Activated CD4-positive, alpha-beta T cell treated with anti-CD3 and anti-CD28 coated beads, Interleukin-2, amount 50 U/mL, for 48 hours (primary cell): ENCODE measurements at places on chromosomes 4 and X.

GRCh38 chrX:44507292-44507691, 35.4 kb downstream of the FUNDC1 start:
- peak; percentile 25 for DNase-seq

DNA sequence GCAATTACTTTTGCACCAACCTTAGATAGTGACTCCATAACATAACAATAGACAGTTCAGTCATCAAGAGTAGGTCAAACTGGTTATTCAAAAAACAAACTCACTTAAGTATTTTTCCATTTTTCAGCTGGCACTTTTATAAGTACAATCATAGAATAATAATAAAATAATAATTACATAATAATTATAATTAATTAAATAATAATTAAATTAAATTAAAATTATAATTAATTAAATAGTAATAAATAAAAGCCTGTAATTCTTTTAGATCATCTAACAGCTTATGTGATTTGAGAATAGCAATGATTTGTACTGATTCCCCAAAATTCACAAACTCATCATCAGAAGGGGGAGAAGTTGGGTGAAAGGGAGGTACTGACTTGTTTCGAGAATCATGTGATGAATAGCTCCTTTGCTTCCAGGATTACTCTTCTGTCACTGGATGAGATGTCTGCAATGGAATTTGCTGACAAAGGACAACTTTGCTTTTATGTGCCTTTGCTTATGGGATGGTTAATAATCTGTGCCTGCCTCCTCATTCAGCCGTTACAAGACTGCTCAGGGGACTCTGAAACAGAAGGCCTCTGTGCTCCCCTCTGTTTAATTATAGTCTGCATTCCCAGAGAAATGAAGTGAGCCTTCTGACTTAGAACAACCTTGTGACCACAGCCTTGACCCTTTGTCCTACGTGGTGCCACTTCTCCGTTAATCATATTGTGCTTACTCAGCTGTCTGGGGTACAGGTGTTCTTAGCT, 104.8 kb upstream of the ENPEP start:
- no peak for DNase-seq

DNA sequence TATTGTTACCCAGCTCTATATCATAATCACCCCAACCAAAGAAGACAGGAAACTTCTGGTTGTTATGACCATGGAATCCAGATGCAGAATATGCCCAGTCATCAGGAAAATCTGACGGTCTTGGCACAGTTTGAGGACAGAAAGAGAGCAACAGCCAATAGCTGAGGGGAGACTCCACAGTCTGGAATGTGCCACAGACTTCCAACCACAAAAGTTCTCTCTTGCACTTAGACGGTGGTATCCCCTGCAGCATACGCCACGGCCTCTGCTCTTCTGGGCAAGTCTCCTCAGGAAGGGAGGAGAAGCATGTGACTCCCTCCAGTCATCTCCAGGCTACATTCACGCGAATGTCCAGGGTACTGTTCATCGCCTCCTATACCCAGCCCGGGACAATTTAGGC, 18.4 kb downstream of the ZNF827 start:
- DNase-seq, result no peak

- peak; percentile 57 for DNase-seq
These were observed 580 bp upstream of the MMGT1 start for GRCh38 chrX:135974279-135974856.

- DNase-seq, result no peak
These were observed 156.9 kb downstream of the CBR4 start for GRCh38 chr4:168852933-168853713.

DNA sequence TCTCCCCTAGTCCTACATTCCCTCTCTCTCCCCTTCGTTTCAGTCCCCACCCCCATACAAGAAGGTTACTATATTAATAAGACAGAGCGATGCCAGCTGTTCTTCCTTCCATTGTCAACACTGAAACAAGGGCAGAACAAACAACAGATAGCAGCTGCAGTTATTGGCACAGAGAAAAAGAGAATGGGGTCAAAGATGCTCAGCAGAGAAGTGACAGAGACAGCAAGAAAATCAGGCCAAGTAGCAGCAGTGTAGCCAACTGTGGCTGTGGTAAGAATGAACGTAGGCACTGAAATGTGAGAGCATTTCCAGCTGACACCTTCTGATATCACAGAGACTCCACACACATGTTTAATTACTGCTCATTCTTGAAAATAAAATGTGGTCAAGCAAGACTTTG, 641.8 kb downstream of the FSTL5 start:
- no peak for DNase-seq

DNA sequence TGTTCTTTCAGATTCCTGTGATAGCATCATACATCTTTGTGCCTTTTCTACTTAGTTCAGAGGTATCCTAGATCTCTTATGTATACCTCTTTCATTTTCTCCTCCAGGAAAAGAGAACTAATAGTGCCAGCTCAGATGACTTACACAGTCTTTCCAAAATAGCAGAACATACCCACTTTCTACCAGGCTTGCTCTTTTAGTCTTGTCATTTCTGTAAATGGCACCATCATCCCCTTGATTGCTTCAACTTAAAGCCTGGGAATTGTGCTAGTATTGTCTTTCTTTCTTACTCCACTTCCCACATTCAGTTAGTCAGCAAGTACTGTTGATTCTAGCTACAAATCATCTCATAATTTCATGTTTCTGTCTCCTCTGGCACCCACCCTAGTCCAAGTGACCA, 5.1 kb downstream of the APEX2 start:
- no peak for DNase-seq

DNA sequence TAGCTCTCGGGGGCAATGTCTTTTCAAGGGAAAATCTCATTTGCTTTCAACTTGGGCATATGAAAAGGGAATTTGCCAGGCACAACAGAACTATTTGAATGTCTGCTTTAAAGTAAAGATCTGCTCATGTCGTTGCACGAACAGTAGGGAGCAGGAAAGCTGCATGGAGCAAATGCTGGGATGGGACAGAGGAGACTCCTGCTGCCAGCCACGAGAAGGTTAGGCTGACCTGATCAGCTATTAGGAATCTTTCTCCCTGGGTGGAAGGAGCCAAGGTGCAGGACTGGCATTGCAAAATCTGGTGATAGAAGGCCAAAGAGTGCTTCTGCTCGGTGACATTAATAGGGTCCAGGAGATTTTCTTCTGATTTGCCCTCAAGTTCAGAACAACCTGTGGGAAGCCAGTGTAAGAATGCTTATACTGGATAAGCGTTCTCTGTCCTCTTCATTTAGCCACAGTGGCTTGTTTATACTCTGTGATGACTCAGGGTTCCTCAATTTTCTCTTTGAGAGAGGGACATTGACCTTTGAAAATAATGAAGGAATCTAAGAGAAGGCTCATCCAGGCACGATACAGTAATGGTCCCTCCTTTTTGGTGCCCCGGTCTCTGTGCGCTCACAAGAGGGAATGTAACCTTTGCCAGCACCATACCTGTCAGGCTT, 22.9 kb downstream of the FHL1 start:
- DNase-seq, result no peak

DNA sequence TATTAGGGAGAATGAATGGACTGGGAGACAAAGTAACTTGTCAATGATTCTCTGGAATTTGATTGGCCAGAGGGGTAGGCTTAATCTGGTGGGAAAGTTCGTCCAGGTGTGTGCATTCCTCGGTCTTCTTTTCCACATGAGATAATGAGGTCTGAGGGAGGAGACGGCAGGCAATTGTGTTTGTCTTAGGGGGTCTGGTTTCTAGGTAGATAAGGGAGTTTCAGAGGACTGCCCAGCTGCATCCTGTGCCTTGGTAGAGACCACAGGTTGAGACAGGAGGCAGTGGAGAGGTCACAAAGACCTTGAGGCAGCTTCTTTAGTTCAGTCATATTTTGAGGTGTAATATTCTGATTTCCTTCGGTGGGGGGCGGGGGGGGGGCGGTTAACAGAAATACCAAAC, 4.3 kb downstream of the MGST2 start:
- DNase-seq, result no peak

DNA sequence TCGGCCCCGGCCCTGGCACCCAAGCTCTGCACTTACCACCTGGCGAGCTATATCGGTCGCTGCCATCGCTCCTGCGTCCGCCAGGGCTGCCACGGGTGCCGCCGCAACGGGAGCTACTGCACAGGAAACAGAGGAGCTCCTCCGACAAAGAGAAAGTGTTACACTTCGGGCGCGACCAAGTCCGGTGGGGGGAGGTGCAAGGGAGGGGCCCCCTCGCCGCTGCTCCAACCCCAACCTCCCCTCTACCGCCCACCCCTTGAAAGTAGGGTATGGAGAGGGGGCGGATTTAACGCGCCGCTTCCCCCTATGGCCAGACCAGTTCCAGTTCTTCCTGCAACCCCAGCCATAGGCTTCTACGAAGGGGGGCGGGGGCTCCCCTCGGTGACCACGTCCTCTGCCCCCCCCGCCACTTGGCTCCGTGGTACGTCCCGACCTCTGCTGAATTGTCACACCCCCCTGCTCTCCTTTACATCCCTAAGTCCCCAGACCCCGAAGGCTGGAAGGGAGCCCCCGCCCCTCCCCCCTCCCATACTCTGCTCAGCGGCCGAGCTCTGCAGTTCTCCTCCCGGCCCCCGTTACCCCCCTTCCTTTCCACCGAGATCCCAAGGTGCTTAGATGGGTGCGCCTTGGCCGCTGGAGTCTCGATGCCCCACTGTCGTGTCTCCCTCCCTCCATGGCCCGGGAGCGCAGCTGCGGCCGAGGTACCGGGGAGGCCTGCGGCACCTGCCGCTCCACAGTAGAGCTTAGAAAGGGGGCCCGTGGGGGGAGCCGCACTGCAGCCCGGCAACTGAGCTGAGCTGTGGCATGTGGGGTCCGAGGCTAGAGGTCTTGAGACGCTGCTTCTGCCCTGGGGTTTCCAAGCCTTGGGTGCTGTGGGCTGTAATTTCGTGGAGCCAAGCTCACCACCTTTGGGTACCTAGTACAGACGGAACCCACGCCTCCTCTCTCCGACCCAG, at the start of gene SEPTIN6:
Gene SEPTIN6, minus strand, starts transcription at position 129 of the 956 bp plus-strand sequence. Its CDS starts 63 bp downstream, at position 66.
- DNase-seq, result peak; percentile 83

GRCh38 chrX:111585337-111585736, 73.9 kb downstream of the SERTM2 start:
- no peak for DNase-seq
